A172 (cell line): ENCODE measurements at places on chromosomes 16 and 17.
A peak's percentile ranks its signal among the peaks of the same experiment; 100 is the strongest.

DNA sequence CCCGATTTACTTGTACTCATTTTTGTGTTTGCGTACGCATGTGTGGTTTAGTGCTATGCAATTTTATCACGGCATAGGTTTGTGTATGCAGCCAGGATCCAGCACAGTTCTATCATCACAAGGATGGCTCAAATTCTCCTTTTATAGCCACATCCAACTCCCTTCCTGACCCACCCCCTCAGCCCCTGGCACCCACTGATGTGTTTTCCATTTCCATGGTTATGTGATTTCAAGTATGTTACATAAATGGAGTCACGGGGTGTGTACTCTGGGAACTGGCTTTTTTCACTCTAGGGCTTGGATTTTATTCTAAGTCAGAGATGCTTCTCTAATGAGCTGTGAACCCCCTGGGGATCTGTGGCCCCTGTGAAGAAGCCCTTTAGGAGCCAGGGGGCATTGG is 16.8 kb downstream of the IL4R start:
- no peak for DNase-seq

- no peak for DNase-seq
Measured at GRCh38 chr17:77839698-77840512, 118.6 kb upstream of the TNRC6C start.

- peak; percentile 58 for DNase-seq
Measured at GRCh38 chr16:69761983-69762813, at the start of gene WWP2. TSS of gene WWP2 (plus strand) at chr16:69762332. CDS start at chr16:69787011, 24,679 bp downstream.

GRCh38 chr17:51682115-51682514 is 421.8 kb downstream of the UTP18 start:
- no peak for DNase-seq

DNA sequence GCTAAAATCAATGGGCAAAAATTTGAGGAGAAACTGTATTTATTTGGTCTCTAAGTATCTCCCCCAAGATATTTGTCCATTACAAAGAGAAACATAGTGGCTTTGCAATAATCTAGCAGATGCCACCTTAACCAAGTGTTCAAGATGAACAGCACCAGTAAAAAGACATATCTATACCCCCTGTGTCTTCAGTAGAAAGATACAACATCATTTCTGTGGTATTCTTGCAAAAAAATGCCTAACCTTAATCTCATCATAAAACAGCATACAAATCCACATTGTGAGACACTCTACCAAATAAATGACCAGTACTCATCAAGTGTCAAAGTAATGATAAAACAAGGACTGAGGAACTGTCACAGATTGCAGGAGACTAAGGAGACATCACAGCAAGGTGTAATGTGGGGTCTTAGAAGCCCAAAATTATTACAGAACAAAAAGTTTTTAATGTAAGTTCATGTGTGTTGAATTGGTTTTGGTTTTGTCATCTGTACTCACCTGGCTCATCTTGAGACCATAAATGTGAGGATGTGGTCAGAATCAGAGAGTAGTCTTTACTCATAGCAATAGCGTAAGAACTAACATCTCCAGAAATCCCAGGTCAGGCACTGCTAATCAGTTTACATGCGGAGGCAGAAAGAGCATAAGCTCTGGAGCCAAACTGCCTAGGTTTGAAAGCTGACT is 77.2 kb downstream of the AATF start:
- DNase-seq = no peak

GRCh38 chr17:10119203-10120108 is 79.0 kb downstream of the GAS7 start:
- DNase-seq = peak; percentile 88

- DNase-seq = no peak
Measured at GRCh38 chr16:54968784-54969183, 38.1 kb downstream of the IRX5 start.

DNA sequence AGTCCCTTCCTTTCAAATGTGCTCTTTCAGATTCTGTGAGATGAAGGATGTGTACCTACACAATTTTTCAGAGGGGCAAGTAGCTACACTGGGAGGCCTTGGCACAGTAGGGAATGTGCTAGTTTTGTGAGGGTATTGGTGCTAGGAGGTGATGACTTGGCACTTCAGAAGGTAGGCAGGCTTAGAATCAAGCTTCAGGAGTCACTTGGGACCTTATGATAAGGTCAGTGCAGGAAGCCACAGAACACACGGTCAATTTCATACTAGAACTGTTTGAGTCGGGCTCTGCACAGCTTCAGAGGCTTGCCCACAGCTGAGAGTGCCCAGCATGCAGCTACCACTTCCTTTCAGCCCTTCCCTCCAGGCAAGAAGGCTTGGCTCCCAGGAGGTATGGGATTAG is 6.1 kb downstream of the CMTM1 start:
- DNase-seq = no peak

DNA sequence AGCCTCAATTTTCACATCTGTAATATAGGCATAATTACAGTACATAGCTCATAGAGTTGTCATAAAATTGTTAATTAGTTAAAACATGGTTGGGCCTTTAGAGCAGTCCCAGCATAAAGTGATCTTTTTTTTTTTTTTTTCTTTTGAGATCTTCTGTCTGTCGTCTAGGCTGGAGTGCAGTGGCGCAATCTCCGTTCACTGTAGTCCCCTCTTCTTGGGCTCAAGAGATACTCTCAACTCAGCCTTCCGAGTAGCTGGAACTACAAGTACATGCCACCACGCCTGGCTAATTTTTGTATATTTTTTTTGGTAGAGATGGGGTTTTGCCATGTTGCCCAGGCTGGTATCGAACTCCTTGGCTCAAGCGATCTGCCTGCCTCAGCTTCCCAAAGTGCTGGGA is 31.0 kb downstream of the RND2 start:
- DNase-seq = no peak

DNA sequence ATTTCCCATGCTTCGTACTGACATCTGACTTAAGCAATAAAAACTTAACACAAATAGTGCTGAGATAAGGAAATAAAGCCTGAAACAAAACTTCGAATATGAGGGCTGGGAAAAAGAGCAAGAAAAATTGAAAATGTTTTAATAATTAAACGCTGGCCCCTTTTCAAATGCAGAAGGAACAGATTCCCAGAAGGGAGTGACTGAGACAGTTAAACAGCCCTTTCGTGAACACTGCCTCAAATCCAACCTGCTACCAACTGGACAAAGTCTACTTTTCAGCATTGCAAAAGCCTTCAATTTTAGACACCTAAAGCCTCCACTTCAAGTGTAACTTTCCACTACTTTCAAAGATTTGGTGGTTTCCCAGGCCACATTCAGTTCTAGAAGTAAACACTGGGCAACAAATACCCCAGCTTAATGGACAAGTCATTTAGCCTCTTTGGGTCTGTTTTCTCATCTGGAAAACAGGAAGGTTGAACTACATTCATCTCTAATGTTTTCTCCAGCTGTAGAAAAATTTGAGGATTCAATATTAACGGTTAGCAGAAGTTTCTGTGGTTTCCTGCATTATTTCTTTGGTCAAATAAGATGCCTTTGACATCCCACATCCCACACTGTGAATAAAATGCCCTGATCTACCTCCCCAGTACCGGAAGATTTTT is 11.8 kb downstream of the RFFL start:
- no peak for DNase-seq

DNA sequence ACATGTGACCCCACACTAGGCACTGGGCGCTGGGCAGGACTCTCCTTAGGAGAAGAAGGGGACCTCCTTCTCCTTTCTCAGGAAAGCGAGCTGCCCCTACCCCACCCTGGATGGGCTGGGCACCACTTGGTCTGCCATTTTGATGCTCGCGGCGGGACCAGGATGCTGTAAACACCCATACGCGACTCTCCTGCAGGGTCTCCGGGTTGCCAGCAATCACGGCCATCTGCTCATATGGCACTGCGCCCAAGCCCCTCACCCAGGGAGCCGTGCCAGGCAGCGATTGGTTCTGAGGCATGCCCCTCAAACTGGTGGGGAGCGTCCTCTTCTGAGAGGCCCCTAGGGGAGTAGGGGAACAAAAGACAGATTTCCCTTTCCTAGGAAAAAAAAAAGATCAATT is 99.0 kb downstream of the C16orf78 start:
- no peak for DNase-seq

GRCh38 chr16:69579783-69580481 is 14.2 kb downstream of the NFAT5 start:
- DNase-seq = no peak

GRCh38 chr16:12089492-12090150 is 113.1 kb downstream of the SNX29 start:
- DNase-seq = peak; percentile 75

- no peak for DNase-seq
Measured at GRCh38 chr16:89042711-89043551, 50.7 kb upstream of the ACSF3 start.

GRCh38 chr16:73171380-73171779 is 123.5 kb upstream of the ZFHX3 start:
- no peak for DNase-seq

DNA sequence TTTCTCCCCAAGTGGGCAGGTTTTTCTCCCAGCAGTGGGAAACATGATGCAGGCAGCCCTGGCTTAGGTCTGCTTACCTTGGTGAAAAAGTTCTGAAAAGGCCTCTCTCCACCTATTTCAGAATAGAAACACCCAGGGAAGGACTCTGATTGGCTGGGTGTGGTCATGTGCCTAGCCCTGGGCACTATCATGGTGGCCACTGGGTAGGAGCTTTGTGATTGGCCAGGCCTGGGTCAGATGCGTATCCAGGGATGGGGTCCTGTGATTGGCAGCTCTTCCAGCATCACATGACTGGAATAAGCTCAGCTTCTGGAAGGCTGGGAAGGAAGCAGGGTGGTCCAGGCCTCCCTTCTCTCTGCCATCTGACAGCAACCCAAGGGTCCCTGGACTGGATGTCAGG is 53.5 kb downstream of the ZDHHC7 start:
- DNase-seq = no peak

- DNase-seq = peak; percentile 2
Measured at GRCh38 chr16:68116256-68116867, 31.2 kb downstream of the NFATC3 start.

DNA sequence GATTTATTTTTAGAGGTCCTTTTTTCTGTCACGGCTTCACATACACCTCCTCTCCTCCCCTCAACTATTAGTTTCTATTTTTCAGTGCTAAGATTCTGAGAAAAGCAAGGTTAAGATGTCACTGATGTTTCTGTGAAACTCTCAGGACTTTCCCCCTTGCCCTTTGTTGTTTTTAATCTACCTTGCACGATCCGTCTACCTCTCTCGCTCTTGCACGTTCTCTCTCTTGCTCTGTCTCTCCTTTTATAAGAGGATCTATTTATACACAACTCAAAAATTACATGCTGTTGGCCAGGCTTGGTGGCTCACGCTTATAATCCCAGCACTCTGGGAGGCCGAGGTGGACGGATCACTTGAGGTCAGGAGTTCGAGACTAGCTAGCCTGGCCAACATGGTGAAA is 43.6 kb downstream of the RPA1 start:
- DNase-seq = no peak

- DNase-seq = peak; percentile 18
Measured at GRCh38 chr16:12470311-12471229, 333.1 kb downstream of the CPPED1 start.

DNA sequence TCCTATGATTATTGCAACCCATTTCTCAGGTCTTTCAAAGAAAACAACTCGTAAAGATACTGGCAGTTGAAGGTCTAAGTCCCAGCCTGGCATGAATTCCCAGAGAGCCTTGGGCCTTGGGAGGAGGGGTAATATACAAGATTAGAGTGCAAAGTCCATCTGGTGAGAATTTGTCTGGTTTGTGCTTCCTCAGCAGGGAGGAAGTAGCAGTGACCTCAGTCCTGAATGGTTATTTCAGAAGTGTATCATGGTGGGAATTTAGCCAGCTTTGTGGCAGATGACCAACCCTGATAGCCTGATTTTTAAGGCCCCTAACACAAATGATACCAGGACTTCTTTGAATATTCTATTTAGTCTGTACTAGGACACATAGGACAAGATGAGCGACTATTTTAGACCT is 151.2 kb upstream of the TBX2 start:
- peak; percentile 35 for DNase-seq

- DNase-seq = no peak
Measured at GRCh38 chr16:11976850-11977375, 379 bp downstream of the SNX29 start.

DNA sequence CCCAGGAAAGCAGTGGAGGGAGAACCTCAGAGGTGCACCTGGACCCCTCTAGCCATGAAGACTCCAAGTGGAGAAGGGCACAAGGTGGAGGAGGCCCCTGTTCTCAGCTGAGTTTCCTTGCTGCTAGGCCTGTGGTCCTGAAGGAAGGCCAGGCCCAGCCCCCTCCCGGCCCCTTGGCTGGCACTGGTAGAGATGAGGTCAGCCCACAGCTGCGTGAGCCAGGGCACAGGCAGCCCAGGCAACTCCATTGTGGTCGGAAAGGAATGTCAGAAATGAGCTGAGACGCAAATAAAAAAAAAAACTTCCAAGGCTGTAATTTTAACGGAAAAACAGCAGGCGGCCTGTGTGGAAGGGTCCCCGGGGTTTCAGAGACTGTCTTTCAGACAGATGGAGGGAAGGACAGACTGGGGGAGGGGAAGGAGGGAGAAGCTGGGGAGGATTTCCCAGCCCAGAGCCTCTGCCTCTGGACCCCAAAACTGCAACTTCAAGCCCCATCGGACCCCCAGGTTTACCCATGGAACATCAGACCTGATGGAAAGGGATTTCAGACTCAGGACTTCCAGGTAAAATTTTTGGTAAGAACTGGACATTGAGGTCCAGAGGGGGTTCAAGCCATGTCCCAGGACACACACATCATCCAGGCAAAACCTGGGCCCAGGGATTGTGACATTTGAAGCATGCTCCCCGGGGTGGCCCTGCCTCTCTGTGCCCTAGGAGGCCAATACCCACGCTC is 25.6 kb upstream of the MRPS23 start:
- DNase-seq = peak; percentile 98

DNA sequence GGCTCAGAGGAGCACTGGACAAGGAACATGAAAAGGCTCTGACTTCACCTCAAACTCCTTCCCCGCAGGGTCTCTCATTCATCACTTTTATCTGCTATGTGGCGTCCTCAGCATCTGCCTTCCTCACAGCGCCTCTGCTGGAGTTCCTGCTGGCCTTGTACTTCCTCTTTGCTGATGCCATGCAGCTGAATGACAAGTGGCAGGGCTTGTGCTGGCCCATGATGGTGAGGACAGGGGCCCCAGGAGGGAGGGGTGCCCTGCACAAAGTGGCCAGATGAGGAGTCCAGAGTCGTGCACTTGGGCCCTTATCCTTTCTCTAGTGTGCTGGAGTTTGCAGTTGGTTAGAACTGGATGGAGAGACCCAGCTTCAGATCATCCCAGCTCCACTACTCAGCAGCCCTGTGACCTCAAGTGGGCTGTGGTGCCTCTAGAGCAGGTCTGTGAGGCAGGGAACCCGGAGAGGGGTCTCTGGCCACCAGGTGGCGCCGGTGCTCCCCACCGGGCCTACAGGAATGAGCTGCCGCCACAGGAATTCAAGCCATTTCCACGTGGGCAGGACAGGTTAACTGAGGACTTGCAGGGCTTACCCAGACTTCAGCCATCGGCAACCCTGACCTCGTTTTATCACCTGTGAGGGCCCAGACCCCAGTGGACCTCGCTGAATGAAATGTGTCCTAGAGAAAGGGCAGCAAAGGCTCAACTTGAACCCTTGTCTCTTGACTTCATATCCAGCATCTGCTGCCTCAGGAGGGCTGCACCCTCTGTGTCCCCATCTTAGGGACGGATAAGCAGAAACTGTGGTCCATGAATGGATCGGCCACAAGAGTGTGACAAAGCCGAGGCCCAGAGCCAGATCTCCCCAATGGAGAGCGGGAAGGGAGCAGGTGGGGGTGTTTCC is 4.0 kb downstream of the CMTM3 start:
- peak; percentile 90 for DNase-seq

- DNase-seq = no peak
Measured at GRCh38 chr17:52841971-52842370, 683.5 kb upstream of the CA10 start.
